Stomach (tissue), 19 donors: ENCODE measurements at places on chromosomes 12 and 14. TPM values are rescaled to one million over a fixed set of nuclear protein-coding genes. Genes with fewer than 3 reads are reported as not detected.

DNA sequence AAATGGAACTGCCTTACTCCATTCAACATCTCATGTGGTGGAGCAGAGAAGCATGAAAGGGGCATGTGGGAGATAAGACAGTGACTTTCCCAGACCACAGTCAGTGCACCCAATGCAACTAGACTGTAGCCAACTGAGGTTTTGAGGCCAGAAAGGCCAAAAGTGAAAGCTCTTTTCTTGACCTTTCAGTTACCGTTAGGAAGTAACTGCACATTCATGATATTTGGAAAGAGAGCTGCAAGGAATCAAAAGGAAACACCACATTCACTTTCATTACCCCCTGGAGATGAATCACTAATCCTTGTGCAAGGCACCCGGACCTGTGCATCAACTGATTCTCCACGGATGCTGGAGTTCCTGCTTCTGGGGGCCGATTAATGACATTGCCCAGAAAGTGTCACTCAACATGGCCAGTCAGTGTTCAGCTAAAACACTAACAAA, 72.9 kb upstream of the ELK3 start:
- DNase-seq, result no peak

GRCh38 chr12:117144599-117144998, 45.4 kb upstream of the TESC start:
- DNase-seq, result no peak

GLIPR1L1 gene
- polyA plus RNA-seq, result not detected

VRTN gene
- polyA plus RNA-seq, result not detected

- DNase-seq, result no peak
These were observed 27.0 kb downstream of the MAP3K9 start for GRCh38 chr14:70782361-70782760.

- DNase-seq, result peak; percentile 59
These were observed 143.0 kb upstream of the DDHD1 start for GRCh38 chr14:53295985-53296582.

GRCh38 chr12:53093777-53094393, 3.6 kb upstream of the IGFBP6 start:
- peak; percentile 25 for DNase-seq
